ENCODE measurements at places on chromosomes 12 and 14. TPM values are rescaled to one million over a fixed set of nuclear protein-coding genes. Genes with fewer than 3 reads are reported as not detected.

OTUB2 gene
- 22.8 TPM for total RNA-seq

SLC25A47 gene
- total RNA-seq = not detected

TSHR gene
- total RNA-seq = 0.99 TPM

PMCH gene
- total RNA-seq = not detected

SLC6A13 gene
- total RNA-seq = not detected

GLS2 gene
- total RNA-seq = 7.0 TPM

P2RX2 gene
- total RNA-seq = not detected

BCL2L14 gene
- not detected for total RNA-seq

ANO2 gene
- 2.2 TPM for total RNA-seq

NCKAP5L gene
- 9.5 TPM for total RNA-seq

BEGAIN gene
- 1.8 TPM for total RNA-seq

NKX2-1 gene
- total RNA-seq = not detected

APAF1 gene
- 8.5 TPM for total RNA-seq

SPTSSA gene
- total RNA-seq = 22.7 TPM

AKAP3 gene
- total RNA-seq = 0.80 TPM

Data from lower leg skin (tissue), 4 donors.